ENCODE measurements at places on chromosomes 2 and 18.

DNA sequence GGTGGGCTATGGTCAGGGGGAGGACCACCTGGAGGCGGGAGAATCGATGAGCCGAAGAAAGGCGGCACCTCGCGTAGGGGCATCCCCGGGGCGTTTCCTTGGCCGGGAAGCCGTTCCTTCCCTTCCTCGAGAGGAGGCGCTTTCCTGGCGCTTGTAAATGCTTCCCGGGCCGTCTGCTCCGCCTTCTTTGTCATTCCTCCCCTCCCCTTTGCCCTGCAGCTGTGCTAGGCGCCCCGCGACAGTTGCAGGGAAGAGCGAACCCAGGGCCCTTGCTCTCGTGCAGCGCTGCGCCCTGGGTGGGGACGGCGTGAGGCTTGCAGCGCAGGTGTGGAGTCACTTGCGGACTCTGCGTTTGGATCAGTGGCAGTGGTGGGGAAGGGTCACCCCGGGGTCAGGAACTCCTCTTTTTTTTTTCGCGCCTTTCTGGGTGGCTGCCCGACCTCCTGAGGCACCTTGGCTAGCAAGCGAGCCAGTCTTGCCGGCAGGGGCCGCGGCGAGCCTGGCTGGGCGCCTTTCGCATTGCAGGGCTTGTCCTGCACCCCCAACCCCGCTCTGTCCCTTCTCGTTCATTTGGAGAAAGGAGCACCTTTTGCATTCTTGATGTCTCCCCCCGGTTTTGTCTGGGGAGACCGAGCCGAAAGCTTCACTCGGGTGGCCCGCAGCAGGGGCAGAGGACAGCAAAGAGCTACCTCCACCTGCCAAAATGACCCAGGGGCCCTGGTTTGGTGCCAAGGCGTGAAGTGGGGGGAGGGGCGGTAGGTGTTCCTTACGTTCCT is 858 bp downstream of the KCNS3 start:
- no peak for DNase-seq

DNA sequence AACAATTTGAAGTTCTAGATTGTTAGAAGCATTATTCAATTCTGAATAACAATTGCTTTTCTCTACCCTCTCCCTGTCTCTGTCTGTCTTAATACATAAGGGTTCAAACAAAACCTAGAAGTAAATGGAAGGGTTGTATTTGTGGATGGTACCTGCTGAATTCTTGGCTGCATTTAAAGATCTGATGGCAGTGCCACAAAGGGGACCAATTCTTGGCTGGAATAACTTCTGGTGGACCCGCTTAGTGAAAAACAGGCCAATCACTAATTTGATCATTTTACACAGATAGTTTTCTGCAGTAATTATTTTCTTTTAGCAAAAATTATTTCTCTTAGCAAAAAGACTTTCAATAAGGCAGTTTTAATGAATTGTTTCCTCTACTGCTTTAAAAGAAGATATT is 353.5 kb downstream of the MYCN start:
- no peak for DNase-seq

GRCh38 chr18:63206433-63207142 is 113.0 kb downstream of the BCL2 start:
- no peak for DNase-seq

- no peak for DNase-seq
These were observed 43.0 kb upstream of the ACKR3 start for GRCh38 chr2:236526455-236527158.

GRCh38 chr2:45269149-45269793 is 260.0 kb upstream of the SIX2 start:
- DNase-seq: no peak

- no peak for DNase-seq
These were observed 17.1 kb downstream of the TMEM185B start for GRCh38 chr2:120206022-120206581.

DNA sequence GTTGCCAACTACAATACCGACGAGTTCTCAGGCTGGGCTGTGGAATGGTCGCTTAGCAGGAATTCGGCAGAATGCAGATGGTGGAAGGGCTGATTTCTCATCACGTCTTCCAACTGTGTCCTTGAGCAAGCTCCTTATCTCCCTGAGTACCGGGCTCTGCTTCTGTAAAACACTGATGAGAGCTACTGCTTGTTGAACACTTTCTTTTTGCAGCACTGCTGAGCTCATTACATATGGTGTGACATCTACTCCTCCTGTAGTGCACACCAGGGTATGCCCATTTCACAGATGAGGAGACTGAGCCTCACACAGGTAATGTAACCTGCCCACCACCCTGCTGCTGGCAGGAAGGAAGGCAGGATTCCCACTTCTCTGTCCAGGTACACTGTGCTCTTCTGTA is 8.3 kb downstream of the IL1R2 start:
- DNase-seq: no peak

DNA sequence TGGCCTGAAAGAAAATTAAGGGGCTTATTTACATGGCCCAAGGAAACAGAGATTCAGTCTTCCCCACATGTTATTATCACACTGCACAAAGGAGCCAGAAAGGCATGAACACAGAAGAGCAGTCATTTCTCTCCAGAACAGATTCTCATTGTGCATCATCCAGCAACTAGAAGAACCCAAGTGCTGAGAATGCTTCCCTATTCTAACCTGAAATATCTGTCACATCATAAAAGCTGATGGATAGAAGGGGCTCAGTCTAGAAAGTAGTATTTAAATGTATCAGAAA is 145.8 kb downstream of the TMEM163 start:
- no peak for DNase-seq

- DNase-seq: no peak
These were observed 54.1 kb upstream of the CAB39 start for GRCh38 chr2:230658577-230658876.

GRCh38 chr2:80499095-80499494 is 194.5 kb upstream of the LRRTM1 start:
- DNase-seq: no peak

DNA sequence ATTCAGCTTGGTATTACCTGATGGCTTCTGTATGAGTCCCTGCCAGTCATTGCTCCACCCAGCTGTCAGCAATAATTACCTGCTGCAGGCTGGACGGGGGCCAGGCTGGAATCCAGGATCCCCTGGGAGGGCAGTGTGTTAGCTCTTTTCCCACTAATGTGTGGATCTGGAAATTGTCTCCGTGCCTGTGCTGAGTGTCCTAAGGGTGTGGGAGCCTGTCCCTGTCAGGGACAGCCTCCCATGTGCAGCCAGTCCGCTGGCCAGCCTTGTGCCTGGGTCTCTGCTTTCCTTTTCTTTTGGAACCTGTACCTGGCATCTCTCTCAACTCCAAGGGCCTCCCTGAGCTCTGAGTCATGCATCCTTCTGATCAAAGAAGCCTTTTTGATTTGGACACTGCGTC is 107.2 kb upstream of the SPRED2 start:
- DNase-seq: no peak

DNA sequence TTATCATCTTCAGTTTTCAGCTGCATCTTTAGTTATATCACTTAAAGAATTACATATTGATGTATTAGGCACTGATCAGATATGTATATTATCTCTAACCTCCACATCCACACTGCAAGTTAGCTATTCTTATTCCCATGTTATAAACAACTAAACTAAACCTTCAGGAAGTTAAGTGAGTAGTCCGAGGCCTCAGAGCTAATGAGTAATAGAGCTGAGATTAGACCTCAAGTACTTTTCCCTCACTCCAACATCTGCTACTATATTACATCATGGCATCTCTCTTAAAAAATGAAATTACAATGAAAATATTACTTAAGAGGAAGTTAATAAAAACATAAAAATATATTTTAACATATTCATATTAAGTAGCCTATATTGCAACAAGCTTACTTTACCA is 183.6 kb upstream of the MAP2 start:
- DNase-seq: no peak

DNA sequence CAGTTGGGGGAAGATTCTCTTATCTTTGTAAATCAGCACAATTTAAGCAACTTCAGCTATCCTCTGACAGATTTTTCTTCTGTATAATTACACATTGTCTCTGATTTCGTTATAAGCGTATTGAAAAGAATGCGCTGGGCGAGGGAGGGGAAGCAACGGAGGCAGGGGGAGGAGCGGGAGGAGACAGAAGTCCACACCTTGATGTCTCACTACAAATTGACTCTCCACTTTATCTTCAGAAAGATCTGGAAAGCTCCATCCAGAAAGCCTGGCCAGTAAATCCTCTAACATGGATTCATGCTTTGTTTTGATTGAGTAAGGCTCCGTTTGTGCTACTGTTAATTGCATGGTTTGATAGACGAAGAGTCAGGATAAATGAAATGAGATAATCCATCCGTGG is 76.6 kb downstream of the SMIM21 start:
- no peak for DNase-seq

DNA sequence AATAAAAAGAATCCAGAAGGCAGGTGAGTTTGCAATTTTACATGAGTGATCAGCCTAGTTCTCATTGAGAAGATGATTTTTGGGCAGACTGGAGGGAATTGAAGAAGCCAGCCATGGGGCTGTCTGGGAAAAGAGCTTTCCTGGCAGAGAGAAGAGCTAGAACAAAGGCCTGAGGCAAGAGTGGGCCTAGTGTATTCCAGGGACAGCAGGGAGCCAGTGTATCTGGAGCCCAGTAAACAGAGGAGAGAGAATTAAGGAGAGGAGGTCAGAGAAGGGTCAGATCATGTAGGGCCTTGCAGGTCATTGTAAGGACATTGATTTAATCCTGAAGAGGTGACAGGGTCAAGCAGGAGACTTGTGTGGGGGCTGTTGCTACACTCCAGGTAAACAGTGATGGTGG is 195.8 kb downstream of the SATB2 start:
- DNase-seq: no peak

DNA sequence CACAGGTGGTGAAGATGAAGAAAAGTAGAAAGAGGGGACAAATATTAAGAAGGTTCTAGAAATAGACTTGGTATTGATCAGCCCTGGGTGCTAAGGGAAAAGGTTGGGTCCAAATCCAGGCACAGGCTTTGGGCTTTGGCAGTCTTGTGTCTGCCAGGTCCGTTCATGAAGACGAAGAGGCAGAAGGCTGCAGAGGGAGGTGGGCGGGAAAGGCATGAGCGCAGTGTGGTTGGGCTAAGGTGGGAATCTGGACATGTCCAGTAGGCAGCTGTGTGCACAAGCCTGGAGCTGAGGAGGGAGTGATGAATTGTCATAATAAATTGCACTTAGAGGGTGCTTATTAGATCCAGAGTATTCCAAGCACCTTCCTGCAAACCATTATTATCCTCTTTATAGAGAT is 105.7 kb upstream of the TEX51 start:
- no peak for DNase-seq

GRCh38 chr2:146579147-146579930 is 1265.5 kb upstream of the ACVR2A start:
- no peak for DNase-seq

GRCh38 chr2:222613715-222614331 is 42.1 kb downstream of the FARSB start:
- DNase-seq: no peak

GRCh38 chr2:54084600-54084999 is 30.8 kb upstream of the ACYP2 start:
- no peak for DNase-seq

GRCh38 chr2:234446404-234447076 is 50.3 kb downstream of the ARL4C start:
- no peak for DNase-seq

- peak; percentile 47 for DNase-seq
These were observed 11.7 kb upstream of the KIF1A start for GRCh38 chr2:240831594-240832204.

- DNase-seq: no peak
These were observed 974.9 kb upstream of the PIK3C3 start for GRCh38 chr18:40980171-40980570.

GRCh38 chr2:218781691-218782527 is at the start of gene CYP27A1:
Gene CYP27A1 (plus strand): TSS chr2:218782147. CDS start chr2:218782183, 36 bp downstream.
- DNase-seq: peak; percentile 65

DNA sequence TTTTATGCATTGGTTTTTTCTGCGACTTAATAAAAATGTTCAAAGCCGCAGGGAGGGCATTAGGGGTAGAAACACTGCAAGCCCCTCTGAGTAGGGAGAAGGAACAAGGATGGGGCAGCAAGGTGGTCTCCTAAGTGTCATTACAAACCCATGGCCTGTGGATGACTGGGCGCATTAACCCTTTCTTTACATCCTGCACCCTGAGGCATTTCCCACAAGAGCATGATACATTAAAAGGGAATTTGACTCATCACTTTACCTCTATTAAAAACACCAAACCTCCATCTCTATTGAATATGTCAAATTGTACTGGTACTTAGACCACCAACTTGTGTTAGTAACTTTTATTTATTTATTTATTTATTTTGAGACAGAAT is 112.5 kb downstream of the VIT start:
- no peak for DNase-seq

- no peak for DNase-seq
These were observed 26.8 kb upstream of the SPATA3 start for GRCh38 chr2:230968921-230969658.

GRCh38 chr2:133063775-133064174 is 393.8 kb upstream of the LYPD1 start:
- no peak for DNase-seq

GRCh38 chr2:30649828-30650227 is 157.4 kb downstream of the CAPN13 start:
- no peak for DNase-seq

DNA sequence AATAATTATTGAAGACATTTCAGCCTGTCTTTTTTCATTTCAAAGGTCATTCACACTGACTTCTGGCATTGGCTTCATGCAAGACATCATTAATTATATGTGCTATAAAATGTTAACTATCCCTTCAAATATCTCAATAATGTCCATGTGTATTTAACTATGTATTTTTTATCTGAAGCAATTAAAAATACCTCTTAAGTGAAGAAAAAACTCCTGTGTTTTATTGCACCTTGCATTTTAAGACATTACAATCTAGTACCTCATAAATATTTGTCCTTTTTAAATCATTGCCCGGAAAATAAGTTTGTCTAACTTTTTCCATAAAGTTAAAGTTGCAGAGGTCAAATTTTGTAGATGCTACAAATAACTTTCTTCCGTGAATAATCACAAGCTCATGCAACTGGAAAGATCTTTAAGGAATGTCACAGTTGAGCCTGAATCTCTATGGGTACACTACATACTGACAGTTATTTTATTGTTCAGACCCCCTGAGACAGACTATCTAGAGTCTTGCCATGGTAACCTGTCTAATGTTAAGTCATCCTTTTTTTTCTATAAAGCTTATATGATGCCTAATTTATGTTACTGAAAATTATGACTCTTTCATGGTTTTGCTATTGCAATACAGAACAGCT is 38.4 kb upstream of the COBLL1 start:
- no peak for DNase-seq
